ENCODE measurements at places on chromosomes 5 and 9.

DNA sequence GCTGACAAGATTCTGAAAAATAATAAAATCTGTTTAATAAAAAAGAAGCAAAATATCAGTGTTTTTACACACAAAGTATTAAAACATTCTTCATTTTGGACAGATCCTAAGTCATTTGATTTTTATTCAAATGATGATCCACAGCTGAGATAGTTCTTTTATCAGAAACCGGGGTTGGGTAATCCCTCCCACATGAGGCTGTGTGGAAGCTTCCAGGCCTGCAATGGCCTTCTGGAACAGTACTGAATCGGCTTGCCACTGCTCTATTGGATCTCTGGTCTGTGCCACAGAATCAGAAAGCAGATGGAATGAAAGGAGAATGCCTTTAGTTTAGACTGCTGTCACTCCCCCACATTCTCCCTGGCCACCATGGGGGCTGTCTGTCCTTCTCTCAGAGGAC, 6.1 kb upstream of the C5orf58 start:
- DNase-seq: no peak

- no peak for DNase-seq
Observed at GRCh38 chr5:30572279-30572678, 621.2 kb upstream of the CDH6 start.

DNA sequence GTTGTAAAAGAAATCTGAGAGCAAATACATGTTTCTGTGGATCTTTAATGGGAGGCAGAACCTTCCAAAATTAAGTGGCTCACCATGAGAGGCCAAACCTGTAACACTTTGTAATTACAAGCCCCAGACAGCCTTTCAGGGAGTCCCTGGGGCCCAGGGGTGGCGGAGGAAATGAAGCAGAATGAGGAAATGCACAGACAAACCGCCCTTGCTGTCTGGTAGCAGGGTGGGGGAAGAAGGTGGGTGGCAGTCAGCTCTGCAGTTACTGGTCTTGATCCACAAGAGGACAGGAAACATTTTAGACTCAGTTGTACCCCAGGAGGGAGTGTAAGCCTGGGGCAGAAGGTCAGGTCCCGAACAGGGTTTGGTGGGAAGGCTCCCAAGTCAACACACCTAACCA, 6.5 kb downstream of the ARL14EPL start:
- peak; percentile 3 for DNase-seq

DNA sequence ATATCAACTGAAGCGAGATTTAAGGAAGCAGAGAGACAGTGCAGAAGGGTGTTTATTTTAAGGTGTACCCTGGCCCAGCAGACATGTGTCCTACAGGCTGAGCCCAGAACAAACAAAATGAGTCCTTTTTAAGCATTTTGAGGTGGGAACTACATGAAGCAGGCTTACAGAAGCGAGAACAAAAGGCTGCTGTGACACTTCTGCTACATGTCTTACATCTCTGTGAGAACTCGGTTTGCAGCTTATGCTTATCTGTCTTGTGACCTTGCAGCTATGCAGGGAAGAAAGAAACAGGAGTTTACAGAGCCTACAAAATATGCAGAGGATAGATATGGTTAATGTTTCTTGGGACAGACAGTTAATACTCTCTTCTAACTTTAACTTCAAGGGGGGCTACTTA, 295.9 kb downstream of the CEMIP2 start:
- no peak for DNase-seq

DNA sequence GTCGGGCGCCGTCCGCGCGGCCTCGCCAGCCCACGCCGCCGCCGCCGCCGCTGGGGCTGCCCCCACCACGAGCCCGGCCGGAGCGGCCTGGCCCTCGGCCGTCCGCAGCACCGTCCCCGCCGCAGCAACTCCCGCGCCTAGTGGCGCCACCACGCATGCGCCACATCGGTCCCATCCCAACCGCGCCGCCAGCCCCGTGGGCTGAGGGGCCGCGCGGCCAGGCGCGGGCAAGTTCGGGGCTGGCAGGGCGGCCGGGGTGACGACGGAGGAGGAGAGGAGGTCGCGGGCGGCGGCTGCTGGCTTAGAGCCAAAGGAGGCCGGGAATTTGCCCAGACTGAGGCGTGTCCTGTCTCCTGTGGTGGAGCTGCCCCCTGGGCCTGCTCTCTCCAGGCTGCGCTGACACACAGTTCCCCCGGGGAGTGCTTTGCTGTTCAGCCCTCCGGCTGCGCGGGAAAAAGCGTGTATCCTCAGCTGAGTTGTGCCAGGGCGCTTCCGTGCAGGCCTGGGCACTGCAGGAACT, at the start of gene TUSC1:
TSS of gene TUSC1 (minus strand) at position 298 of the 520 bp plus-strand sequence. CDS start at position 166, 132 bp downstream.
- no peak for DNase-seq

DNA sequence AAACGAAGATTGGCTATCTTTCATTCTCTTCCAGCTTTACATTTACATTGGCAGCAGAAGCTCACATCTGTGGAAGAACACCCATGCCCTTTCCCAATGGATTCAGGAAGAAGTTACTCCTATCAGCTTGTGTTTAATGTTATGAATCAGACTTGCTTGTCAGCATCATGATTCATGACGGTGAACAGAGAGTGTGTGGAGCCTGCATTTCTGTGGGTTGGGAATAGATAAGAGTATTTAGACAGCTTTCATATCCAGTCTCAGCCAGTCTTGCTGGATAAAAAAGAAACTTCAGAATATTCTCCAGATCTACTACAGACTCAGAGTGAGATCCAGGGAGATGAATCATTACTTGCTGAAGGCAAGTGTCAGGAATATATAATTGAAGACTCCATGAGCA, 812.9 kb upstream of the ZNF608 start:
- DNase-seq: no peak

- DNase-seq: no peak
Observed at GRCh38 chr5:73278693-73279092, 105.7 kb downstream of the TMEM174 start.

GRCh38 chr5:125399885-125400284, 653.4 kb upstream of the ZNF608 start:
- no peak for DNase-seq

DNA sequence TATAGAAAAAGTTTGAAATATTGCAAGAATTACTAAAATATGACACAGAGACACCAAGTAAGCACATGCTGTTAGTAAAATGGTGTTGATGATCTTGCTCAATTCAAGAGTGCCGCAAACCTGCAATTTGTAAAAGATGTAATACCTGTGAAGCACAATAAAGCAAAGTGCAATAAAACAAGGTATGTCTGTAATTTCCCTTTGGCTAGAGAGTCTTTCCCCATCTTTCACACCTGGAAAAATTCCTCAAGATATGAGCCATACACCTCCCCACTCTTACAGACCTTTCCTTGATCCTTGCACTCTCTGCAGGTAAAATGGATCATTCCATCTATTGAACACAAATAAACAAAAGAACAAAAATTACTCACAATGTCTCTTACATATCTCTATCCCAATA, 597.8 kb downstream of the EFNA5 start:
- DNase-seq: no peak

DNA sequence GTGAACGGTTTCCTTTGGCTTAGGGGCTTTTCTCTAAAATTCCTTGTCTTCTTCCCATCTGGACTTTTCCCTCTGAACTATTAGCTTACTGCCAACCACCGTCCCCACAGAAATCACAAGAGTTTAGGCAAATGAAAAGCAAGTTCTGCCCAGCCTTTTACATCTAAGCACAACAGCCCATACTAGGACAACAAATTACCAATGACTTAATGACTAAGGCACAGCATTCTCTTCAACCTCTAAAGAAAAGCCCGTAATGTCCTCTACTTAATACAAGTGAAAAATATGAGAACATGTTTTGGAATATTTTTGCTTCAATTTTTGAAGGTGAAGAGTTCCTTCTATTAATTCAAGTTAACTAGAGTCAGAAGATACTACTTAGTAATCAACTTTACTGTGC, 1.2 kb downstream of the ZBTB5 start:
- DNase-seq: no peak

DNA sequence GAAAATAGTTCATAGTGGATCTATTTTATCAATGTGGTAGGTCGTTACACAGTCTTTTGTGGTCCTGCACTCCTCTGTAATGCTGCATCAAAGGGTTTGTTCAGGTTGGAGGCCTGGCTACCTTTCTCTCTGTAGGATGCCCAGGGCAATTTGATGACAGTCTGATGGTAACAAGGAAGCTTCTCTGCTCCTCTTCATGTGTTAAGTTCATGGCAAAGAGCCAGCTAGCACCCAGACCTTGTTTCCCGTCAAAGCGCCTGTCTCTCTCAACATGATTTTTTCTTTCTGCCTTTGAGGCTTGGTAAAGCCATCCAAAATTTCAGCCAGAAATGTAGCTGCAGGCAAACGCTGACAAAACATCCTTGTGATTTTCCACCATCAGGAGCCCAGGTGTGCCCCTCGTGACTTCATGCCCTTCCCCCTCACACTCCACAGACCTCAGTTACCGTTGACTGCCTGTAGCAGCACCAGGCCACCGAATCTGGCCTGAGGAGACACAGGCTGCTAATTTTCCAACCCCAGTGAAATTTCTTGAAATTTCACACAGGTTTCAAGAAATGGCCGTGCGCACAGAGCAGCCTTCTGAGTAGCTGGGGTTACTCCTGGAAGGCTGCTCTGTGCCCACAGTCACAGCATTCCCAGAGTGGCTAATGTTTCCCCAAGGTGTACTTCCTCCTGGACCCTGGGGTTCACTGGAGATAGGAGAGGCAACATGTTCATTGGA, 292.7 kb downstream of the CWC27 start:
- no peak for DNase-seq

DNA sequence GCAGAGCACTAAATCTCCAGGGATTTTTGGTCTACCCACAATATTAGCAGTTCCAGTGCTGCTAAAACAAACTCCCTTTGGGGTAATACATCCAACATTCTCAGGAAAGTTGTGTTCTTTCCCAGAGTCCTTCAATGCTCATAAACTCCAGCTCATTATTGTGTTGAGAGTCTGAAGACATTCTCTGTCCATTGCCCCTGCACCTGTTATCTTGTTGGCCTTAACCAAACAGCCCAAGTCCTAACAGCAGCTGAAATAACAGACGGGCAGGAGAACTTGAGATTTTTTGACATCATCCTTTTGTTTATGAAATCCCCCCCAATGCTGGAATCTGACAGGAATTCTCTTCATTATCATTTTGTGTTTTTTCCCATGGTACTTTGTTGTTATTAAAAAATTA, 110.8 kb downstream of the PAPPA start:
- DNase-seq: no peak

DNA sequence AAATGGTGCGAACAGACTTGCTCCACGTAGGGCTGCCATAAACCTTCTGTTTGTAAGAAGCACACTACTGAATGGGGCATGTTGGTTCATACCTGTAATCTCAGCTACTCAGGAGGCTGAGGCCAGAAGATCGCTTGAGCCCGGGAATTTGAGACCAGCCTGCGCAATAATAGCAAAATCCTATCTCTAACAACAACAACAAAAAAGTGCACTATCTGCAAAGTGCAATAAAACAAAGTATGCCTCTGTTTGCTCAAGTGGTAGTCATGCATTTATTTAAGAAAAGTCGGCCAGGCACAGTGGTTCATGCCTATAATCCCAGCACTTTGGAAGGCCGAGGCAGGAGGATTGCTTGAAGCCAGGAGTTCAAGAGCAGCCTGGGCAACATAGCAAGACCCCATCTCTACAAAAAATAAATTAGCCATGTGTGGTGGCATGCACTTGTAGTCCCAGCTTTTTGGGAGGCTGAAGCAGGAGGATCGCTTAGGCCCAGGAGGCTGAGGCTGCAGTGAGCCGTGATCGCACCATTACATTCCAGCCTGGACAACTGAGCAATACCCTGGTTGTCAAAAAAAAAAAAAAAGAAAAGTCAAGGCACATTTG, 5.2 kb downstream of the ATPSCKMT start:
- no peak for DNase-seq

DNA sequence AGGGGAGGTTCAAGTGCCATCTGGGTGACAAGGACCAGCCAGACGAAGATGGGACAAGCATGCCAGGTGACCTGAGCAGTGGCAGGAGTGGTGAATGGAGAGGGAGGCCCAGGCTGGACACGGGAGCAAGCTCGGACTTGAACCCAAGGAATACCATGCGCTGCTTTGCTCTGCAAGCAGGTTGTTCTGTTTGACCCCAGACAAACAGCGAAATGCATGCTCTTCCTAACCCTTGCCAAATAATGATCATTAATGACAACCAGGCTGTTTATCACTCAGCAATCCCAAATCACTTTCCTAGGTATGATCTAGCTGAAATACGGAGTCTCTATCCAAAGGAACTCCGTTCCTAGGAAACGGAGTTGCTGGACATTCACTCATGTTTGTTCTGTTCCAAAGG, 77.4 kb downstream of the PTPDC1 start:
- no peak for DNase-seq
